ENCODE measurements at places on chromosomes 12 and 14.

DNA sequence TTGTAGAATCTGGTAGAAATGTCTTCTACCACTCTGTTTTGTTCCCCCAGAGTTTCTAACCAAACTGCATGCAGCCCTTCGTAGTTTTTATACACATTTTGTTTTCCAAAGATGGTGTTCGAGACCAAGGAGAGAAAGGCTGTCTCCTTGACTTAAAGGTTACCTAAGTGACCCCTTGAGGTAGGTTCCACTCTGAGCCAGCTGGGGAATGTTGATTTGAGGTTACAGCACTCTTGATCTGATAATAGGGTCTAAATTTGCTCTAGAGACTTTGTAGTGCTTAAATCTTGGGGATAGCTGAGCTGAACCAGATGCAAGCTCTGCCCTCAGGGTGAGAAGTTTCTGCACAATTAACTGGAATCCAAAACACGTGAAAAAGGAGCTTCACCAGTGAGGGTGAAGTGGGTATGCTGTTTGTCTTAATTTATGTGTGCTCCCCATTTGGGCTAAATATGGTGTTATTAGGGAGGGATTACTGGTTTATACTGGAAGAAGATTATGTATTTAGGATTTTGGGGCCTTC lies 3.1 kb downstream of the TMBIM6 start:
- peaks cover 16% of the 10 kb centered on the region for H3K4me1 ChIP-seq
- H3K27ac ChIP-seq, result no peak overlapping the region
- no peaks in the 10 kb centered on the region for H3K36me3 ChIP-seq
- DNase-seq, result no peak
- no peaks in the 10 kb centered on the region for H3K27me3 ChIP-seq
- no peak overlapping the region for H3K4me3 ChIP-seq

DNA sequence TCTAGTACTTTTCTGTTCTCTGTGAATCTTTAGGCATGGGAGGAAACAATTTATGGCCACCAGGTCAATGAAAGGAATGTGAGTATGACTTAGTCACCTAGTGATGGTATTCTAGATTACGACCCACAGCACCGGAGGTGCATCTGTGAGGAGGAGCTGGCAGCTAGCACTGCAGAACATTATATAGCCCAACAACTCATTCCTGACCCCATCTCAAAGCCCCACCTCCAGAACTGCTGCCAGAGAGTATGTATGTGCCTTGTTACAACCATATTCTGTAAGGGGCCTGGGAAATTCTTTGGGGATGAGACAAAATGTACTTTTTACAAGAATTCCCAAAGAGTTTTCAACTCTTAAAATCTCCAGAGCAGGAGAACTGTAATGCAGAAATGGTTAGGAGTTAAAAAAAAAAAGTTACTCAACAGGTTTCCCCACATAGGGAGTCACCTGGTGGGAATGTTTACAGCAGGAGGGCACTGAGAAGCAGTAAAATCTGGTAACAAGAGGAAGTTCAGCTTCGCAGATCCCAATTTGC lies 34.9 kb upstream of the CERS5 start:
- H3K27ac ChIP-seq, result no peak overlapping the region
- H3K36me3 ChIP-seq, result no peaks in the 10 kb centered on the region
- no peaks in the 10 kb centered on the region for H3K4me1 ChIP-seq
- no peaks in the 10 kb centered on the region for H3K27me3 ChIP-seq

DNA sequence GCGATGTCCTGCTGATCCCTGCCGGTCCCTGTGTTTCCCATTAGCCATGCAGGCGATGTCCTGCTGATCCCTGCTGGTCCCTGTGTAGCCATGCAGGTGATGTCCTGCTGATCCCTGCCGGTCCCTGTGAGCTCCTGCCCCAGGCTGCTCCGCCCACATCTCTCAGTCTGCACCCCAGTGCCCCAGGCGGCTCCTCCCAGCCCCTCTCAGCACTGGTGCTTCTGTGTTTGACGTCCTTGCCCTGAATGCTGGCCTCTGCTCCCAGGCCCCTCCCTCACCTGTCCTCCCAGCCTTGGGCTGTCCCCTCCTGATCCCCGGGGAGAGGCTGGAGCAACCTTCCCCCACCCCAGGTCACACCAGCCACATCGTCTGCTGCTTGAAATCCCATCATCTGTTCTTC lies 41.4 kb upstream of the TEX22 start:
- DNase-seq, result no peak
- no peak overlapping the region for H3K27ac ChIP-seq
- H3K36me3 ChIP-seq, result no peaks in the 10 kb centered on the region
- no peak overlapping the region for H3K4me3 ChIP-seq
- no peaks in the 10 kb centered on the region for H3K27me3 ChIP-seq

- H3K4me3 ChIP-seq, result peak overlapping the region; percentile 43
- no peaks in the 10 kb centered on the region for H3K27me3 ChIP-seq
- no peaks in the 10 kb centered on the region for H3K36me3 ChIP-seq
- DNase-seq, result no peak
- no peak overlapping the region for H3K27ac ChIP-seq
These were observed 300 bp upstream of the CCND2 start for GRCh38 chr12:4273273-4273651.

DNA sequence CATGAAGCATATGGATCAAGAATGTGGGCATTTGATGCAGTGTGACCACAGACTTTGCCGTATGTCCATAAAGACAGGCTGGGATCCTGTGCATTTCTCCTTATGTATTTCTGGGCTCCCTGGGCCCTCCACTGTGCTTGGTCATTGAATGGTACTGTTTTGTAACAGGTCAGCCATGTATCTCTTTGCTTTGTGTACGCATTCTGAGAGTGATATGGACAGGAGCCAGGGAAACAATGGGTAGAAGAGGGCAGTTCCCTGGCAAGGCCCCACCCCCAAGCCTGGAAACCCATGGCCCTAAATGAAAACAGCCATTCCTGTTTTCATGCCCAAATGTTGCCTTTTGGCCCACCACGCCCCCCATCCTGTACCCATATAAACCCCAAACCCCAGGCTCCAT lies 15.2 kb upstream of the FBXO34 start:
- no peaks in the 10 kb centered on the region for H3K36me3 ChIP-seq
- H3K4me1 ChIP-seq, result no peaks in the 10 kb centered on the region
- no peak overlapping the region for H3K4me3 ChIP-seq
- no peak for DNase-seq
- H3K27ac ChIP-seq, result no peak overlapping the region

GRCh38 chr14:62006116-62006731 lies 244.0 kb downstream of the SNAPC1 start:
- H3K27me3 ChIP-seq, result no peaks in the 10 kb centered on the region
- no peak overlapping the region for H3K4me3 ChIP-seq
- no peaks in the 10 kb centered on the region for H3K36me3 ChIP-seq
- no peak for DNase-seq
- H3K4me1 ChIP-seq, result no peaks in the 10 kb centered on the region

- H3K4me3 ChIP-seq, result peak overlapping the region; percentile 14
- DNase-seq, result no peak
- H3K36me3 ChIP-seq, result no peaks in the 10 kb centered on the region
- H3K27ac ChIP-seq, result peak overlapping the region; percentile 100
- peaks cover 22% of the 10 kb centered on the region for H3K4me1 ChIP-seq
These were observed 4.0 kb upstream of the IRF2BPL start for GRCh38 chr14:77032491-77032843.

DNA sequence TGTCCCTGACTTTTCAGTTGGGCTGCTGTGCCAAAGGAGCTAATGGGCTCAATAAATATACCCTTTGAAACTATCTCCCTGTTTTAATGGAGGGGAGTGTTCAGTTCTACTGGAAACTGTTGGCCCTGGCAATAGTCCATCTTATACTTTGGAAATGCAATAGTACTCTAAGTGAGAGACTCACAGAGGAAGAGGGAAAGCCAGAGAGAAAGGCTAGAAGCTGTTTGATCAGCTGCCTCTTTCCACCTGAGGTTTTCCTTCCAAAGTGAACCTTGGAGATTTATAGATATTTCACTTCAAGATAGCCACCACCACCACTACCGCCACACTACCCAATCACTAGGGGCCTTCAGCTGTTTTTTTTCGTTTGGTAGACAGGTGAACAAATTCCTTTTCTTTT lies 93.6 kb upstream of the CCDC91 start:
- no peaks in the 10 kb centered on the region for H3K27me3 ChIP-seq
- H3K4me1 ChIP-seq, result no peaks in the 10 kb centered on the region
- no peak overlapping the region for H3K4me3 ChIP-seq
- DNase-seq, result no peak

GRCh38 chr14:68970038-68970612 lies 9.0 kb downstream of the ACTN1 start:
- no peak for DNase-seq
- no peak overlapping the region for H3K4me3 ChIP-seq
- H3K27ac ChIP-seq, result peak overlapping the region; percentile 25
- H3K27me3 ChIP-seq, result no peaks in the 10 kb centered on the region

DNA sequence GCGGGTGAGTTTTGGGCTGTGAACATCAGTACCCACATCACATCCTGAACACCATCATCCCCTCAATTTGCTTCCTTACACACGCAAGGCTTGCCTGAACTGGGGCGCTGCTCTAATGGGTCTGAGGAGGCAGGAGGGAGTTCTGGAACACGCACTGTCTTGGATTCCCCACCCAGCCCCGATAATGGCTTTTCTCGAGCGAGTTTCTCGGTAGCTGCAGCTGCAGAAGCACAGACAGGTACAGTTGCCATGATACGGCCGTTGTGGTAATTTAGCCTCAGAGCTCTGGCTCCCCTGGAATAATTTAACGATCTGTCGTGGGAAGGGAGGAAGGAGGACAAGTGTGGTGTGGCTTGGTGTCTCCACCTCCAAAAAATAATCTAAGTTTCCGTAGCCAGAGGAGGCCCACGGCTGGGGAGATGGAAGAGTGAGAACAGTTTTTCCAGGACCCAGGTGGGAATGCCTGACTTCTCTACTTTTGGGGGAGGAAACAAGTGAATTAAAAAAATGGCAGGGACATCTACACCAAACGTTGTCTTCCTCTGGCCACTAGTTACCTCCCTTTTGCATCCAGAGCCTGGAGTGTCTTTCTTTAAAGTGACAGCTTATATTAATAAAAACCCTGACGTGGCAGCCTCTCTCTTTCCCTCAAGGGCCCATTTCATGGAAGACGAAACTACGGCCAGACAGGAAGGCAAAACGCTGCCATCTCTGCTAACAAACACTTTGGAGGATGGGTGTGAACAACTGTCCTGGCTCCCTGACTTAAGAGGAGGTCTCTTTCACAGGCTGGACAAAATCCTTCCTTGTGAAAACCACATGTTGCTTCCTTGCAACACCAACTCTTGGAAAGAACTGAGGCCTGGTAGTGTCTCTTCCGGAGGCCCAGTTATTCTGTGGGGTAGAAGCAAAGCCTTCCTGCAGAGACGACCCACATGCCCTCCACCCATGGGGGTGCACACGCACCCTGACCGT lies 84.8 kb downstream of the RBM19 start:
- H3K27me3 ChIP-seq, result no peaks in the 10 kb centered on the region
- H3K27ac ChIP-seq, result no peak overlapping the region
- H3K4me3 ChIP-seq, result no peak overlapping the region
- no peaks in the 10 kb centered on the region for H3K4me1 ChIP-seq
- no peak for DNase-seq

DNA sequence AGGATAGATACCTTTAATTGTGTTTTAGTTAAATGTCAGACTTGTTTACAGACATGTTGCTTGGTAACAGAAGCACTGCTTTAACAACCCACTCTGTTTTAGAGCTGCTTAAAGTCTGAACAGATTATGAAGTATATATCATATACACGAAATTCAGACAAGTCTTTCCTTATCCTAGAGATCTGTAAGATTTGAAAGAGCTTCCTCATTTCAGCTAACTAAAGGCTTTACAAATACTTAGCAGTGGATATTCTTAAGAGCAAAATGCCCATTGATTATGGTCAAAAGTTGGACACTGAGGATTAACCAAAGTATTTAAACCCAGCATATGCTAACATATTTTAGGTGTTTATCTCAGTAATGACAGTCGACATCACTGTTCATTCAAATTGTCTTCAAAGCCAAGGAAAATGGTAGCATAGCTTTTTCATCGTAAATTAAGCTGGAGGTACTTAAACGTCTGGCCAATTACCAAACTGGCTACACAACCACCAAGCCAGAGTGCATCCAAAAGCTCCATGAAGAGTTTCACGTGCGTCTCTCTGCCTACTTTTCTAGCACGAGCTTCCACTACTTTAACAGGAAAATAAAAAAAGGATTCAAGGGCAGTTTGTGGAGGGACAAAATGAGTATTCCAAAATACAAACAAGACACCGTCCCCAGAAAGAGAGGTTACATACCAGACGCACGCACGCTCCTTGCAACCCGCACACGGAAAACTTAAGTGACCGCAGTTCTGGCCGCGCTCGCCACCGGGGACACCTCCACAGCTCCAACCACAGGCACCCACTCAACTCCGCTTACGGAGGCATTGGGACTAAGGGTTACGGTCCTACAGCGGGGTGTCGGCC lies 565 bp downstream of the CEP83 start:
- peak overlapping the region; percentile 90 for H3K27ac ChIP-seq
- H3K27me3 ChIP-seq, result no peaks in the 10 kb centered on the region
- H3K4me1 ChIP-seq, result peaks cover 2% of the 10 kb centered on the region

- no peak for DNase-seq
- no peak overlapping the region for H3K27ac ChIP-seq
- H3K4me3 ChIP-seq, result no peak overlapping the region
- H3K36me3 ChIP-seq, result no peaks in the 10 kb centered on the region
These were observed 42.9 kb downstream of the BRAP start for GRCh38 chr12:111642681-111643426.

- H3K27ac ChIP-seq, result peak overlapping the region; percentile 99
- H3K4me1 ChIP-seq, result peaks cover 21% of the 10 kb centered on the region
- H3K27me3 ChIP-seq, result no peaks in the 10 kb centered on the region
- peak; percentile 54 for DNase-seq
These were observed 11.9 kb downstream of the RARG start for GRCh38 chr12:53219956-53220693.

DNA sequence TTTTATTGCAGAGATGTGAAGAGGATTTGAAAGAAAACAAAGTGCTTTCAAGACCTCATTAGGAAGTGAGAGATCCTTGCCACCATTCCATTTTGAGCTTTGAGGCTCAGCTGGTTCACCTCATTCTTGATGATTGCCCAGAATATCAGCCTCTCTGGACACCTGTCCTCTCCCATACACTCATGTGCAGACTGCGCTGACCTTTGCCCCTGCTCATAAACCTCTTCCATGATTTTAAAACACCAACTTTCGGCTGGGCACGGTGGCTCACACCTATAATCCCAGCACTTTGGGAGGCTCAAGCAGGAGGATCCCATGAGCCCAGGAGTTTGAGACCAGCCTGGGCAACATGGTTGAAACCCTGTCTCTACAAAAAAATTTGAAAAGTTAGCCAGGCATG lies 8.9 kb downstream of the COX14 start:
- H3K27me3 ChIP-seq, result no peaks in the 10 kb centered on the region
- H3K4me3 ChIP-seq, result no peak overlapping the region
- H3K27ac ChIP-seq, result no peak overlapping the region
- H3K4me1 ChIP-seq, result peaks cover 8% of the 10 kb centered on the region
- no peaks in the 10 kb centered on the region for H3K36me3 ChIP-seq

GRCh38 chr14:80927083-80927989 lies 14.2 kb downstream of the CEP128 start:
- H3K4me1 ChIP-seq, result no peaks in the 10 kb centered on the region
- H3K36me3 ChIP-seq, result no peaks in the 10 kb centered on the region
- H3K27me3 ChIP-seq, result no peaks in the 10 kb centered on the region
- no peak overlapping the region for H3K27ac ChIP-seq

DNA sequence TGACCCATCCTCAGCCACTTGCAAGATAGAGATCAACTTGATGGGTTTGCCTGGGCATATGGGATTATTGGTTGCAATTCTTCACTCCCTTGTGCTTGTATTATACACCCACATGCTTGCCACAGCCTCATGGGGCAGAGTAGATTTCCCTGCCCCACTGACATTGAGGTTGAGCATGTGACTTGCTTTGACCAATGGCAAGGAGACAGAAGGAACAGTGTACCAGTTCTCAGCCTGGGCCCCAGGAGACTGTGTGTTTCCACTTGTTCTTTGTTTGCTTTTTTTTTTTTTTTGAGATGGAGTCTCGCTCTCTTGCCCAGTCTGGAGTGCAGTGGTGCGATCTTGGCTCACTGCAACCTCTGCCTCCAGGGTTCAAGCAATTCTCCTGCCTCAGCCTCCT lies 31.8 kb downstream of the CALM1 start:
- H3K27me3 ChIP-seq, result no peaks in the 10 kb centered on the region
- H3K4me3 ChIP-seq, result no peak overlapping the region
- H3K36me3 ChIP-seq, result no peaks in the 10 kb centered on the region

Measured in ovary (tissue), 10 donors.